ENCODE measurements at places on chromosomes 7 and 10.
A peak's percentile ranks its signal among the peaks of the same experiment; 100 is the strongest.

- DNase-seq: no peak
Observed at GRCh38 chr10:24938076-24938475, 14.3 kb downstream of the PRTFDC1 start.

DNA sequence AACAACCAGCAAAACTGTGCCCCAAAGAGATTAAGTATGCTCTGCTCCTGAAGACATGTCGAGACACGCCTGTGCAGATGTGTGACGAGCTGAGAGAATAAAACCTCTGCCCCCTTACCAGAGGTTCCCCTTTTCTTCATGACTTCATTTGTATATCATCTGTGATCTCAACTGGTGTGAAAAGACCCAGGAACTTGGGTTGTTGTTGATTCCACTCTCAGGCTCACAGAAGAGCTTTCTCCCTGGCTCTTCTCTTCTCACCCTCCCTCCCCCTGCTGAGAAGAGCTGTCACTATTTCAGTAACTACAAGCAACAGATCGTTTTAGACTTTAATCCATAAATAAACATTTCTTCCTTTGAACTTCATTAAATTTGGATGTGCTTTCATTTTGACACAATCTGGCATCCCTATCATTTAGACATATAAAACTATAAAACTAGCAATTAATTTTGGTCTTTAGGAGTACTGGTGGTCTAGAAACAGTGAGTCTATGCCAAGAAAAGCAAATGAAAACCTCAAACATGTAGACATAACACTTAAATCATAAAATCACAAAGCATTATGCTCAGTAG lies 179.3 kb upstream of the FZD8 start:
- DNase-seq: no peak

GRCh38 chr10:79351332-79351731 lies 4.1 kb downstream of the PPIF start:
- DNase-seq: no peak

DNA sequence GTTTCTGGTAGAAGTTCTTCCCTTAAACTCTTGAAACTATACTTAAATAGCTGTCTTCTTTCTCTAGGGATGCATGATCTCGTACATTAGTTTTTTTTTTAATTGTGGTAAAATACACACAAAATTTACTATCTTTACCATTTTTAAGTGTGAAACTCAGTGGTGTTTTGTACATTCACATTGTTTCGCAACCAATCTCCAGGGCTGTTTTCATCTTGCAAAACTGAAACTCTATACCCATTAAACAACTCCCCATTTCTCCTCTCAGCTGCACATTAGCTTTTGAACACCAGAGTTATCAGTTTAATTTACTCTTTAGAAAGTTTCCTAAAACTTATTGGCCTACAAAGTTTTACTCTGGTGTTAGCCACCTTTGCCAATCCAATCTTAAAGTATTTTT lies 45.5 kb upstream of the PRKAR2B start:
- DNase-seq: no peak

GRCh38 chr7:20183086-20183485 lies 34.1 kb downstream of the MACC1 start:
- no peak for DNase-seq

- no peak for DNase-seq
Observed at GRCh38 chr7:27763983-27764508, 24.1 kb downstream of the TAX1BP1 start.

DNA sequence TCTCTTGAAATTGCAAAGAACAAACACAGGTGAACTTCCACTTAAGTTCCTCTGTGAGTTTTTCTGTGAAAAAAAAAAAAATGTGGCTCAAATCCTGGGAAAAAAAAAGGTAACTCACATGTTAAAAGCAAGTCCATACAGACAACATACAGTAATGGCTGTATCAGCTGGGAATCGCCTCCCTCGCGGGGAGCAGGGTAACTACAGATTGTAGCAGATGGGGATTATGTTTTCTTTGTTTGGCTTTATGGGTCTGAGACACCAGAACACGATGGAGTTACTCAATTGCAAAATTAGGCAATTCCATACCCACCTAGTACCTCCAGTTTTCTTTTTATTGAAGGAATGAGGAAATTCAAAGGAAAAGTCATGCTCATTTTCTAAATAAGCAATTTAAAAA lies 42.3 kb downstream of the FEZF1 start:
- no peak for DNase-seq

DNA sequence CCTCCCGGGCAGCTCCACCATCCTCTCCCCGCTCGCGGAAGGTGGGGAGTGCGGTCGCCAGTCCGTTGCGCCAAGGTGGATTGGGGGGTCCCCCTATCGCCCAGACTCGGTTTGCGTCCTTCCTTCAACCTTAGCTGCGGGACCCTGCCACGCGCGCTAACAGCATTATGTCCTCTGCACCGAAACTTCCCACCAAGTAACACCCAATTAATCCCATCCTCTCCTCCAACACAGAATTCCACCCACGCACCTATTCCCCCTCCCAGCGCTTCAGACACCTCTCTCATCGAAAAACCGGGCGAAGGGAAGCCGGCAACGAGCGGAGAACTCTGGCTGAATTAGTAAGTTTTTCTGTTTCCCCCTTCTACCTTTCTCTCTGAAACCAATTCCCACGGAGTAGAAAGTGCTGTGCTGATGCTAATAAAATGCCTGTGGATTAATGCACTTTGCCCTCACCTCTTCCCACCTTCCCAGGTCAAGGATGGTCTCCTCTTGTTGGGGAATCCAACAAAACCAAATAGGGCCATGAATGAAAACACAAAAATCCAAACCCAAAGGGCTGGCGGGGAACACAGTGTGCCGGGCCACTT lies 947 bp downstream of the HOXA3 start:
- no peak for DNase-seq

DNA sequence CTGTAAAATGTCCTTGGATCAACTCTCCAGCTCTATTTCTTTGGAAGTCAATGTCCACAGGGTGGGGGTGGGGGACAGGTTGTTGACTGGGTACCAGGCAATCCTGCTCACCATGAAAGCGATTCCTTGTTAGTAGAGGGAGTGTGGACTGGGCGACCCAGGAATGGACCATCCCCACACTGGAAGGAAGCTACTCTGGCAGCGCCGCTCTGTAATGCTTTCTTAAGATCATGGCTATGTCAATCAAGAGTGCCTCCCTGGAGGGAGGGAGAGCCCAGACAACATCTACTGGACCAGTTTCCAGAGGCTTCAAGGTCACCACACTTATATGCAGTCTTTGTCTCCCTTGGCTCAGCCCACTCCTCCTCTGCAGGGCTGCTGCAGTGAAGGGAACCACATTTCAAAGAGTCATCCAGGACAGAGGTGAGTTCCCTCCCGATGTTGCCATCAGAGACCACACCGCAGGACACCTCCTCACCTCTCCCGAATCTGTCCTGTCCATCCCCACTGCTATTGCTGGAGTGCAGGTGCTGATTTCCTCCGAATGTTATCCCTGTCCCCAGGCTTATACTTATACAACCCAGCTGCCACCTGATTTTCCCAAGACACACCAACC lies 6.9 kb downstream of the GIMAP5 start:
- no peak for DNase-seq

DNA sequence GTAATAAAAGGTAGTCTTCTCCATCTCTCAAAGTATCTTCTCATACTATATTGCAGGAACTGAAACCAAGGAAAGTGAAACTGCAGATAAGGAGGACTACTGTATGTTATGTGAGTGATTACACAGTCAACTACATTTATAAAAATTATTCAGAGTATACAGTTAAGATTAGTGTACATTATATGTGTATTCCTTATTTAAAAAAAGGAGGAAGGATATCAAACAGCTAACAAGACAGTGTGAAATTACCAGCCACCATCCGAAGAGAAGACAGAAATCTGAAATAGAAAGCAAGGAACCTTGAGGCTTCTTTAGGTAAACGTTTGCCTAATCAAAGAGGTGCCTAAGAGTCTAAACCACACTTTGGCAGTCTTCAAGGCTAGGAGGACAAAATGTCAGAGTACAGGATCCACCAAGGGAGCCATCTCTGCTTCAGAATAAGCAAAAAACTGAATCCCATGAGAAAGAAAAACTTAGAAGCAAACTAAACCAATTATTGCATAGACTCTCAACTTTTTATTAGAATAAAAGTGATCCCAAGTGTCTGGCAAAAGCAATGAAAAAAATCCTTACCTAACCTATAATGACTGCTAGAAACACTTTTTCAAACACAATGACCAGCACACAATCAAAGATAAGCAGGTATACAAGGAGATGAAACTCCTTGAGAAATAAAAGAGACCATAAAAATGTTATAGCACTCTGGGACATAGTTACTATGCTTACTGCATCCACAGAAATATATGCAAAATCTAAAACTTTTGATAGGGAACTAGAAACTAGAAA lies 6.4 kb downstream of the USP6NL start:
- DNase-seq: no peak

GRCh38 chr7:87831097-87831496 lies 45.1 kb downstream of the SLC25A40 start:
- DNase-seq: no peak

DNA sequence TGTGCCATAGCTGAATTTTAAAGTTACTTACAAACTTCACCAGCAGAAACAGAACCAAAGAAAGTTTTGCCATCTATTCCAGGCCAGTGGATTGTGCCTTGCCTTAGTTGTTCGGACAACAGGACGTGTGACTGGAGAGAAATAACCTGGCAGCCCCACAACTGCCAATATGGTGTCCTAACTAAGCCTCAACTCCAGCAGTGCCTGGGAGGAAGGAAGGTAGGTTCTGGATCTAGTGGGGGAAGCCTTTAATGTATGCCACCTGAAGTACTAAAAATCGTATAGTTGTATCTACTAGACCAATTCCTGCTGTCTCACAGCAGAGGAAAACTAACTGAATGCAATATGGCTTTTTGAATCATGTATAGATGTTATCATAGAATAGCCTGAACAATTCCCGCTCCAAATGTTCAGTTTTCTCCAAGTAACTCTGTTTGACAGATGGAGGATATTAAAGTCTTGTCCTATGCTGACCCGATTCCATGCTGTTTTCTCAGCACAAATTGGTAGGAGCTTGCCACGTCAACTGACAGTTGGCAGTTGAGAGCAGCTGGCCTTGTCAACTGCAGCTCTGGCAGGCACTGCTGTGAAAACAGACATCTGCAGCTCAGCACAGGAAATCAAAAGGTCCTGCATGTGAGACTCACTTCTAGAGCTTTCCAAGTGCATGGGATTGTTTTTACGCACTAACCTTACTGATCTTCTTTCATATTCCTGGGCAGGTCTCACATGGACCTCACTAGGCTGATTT lies 84.5 kb upstream of the WNT16 start:
- no peak for DNase-seq

- DNase-seq: no peak
Observed at GRCh38 chr7:33539198-33539597, 366.1 kb upstream of the BMPER start.

DNA sequence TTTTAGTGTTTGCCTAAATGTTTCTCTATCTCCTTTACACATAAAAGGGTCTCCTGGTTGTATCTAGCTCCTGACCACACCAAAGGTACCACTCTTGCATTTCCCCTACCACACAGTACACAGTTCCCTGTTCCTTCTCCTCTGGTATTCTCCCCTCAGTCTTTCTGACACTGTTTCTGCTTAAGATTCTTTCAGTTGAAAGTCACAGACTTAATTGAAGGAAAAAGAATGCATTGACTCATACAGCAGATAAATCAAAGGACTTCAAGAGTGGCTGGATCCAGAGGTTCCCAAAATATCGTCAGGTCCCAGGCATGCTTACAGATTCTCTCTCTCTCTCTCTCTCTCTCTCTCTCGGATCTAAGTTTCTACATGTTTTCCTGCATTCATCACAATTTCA lies 185.6 kb upstream of the LRGUK start:
- no peak for DNase-seq

DNA sequence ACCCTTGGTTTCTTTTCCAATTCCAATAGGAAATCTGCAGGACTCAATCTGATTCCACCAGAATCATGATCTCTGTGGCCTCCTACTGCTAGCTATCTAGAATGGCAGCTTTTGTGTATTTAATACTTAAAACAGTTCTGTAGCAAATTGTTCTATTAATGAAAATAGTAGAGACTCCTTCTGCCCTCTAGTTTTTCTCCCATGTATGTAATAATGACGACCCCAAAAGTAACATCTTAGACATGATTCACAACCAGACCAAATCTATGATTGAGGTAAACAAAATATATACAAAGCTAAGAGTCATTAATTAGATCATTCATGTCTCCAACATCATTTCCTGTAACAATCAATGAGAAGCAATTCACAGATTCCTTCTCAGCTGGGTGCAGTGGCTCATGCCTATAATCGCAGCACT lies 259.1 kb upstream of the MKLN1 start:
- peak; percentile 53 for DNase-seq

GRCh38 chr10:88379575-88379974 lies 203.5 kb downstream of the RNLS start:
- no peak for DNase-seq

GRCh38 chr7:80593869-80594586 lies 44.4 kb upstream of the CD36 start:
- no peak for DNase-seq

GRCh38 chr7:108132551-108133265 lies 2.5 kb upstream of the LAMB4 start:
- DNase-seq: no peak

DNA sequence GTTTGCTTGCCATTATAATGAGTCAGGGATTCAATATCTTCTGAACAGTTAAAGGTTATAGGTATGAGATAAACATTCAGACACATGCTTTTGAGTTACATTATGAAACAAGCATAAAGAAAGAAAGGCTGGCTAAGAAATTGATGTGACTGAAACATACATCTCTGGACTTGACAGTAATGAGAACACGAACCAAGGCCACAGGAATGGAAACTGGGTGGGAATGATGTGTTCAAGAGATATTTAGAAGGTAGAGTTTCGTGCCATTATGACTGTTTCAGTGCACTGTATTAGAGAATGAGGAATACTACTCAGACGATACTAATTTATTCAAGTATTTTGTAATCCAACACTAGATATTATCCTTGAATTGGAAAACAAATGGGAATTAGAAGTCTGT lies 332.1 kb upstream of the MAGI2 start:
- no peak for DNase-seq

GRCh38 chr10:121340271-121340831 lies 257.9 kb downstream of the FGFR2 start:
- no peak for DNase-seq

GRCh38 chr7:12990440-12990839 lies 303.0 kb downstream of the ARL4A start:
- DNase-seq: no peak

- no peak for DNase-seq
Observed at GRCh38 chr7:25385506-25386136, 157.3 kb upstream of the NPVF start.

- no peak for DNase-seq
Observed at GRCh38 chr7:128172151-128172550, 68.9 kb upstream of the LEP start.

- DNase-seq: no peak
Observed at GRCh38 chr10:37588299-37588698, 269.1 kb downstream of the ZNF248 start.

DNA sequence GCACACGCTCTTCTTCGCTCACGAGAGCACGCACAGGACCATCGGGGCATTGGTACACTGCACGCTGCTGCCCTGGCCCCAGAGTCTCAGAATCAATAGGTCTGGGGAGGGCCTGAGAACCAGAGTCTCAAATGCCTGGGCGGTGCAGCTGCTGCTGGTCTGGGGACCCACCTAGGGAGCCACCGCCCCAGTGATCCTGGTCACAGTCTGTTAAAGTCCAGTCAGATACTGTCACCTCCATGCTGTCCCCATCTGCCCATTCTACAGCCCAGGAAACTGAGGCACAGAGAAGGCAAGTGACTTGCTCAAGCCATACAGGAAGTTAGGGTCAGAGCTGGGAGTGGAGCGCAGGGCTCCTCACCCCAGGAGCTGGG lies 38.0 kb downstream of the ZCCHC24 start:
- no peak for DNase-seq

GRCh38 chr7:91846436-91846835 lies 34.1 kb downstream of the MTERF1 start:
- no peak for DNase-seq

All from SW 1271 (cell line).